NCI-H1436 (cell line): ENCODE measurements at places on chromosomes 4 and X.

GRCh38 chr4:129455482-129455881 lies 359.5 kb downstream of the C4orf33 start:
- peak; percentile 61 for DNase-seq

GRCh38 chr4:73904491-73904890 lies 35.3 kb downstream of the CXCL1 start:
- DNase-seq: no peak

DNA sequence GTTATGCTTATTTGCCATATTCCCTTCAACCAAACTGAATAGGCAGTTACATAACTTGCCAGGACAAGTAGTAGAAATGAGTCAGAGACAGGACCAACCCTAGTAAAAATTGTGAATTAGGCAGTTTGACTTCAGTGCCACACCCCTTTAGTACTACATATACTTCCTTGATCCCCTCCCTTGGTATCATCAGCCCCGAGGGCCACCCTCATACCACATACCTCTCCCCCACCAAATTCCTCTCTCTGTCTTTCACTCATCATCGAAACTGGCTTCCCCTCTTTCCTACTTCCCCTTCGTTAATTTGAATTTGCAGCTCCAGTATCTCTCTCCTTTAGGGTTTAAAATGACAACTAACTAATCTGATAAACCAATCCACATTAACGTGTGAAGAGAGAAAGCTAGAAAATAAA lies 7.9 kb upstream of the PTPN13 start:
- DNase-seq: no peak

DNA sequence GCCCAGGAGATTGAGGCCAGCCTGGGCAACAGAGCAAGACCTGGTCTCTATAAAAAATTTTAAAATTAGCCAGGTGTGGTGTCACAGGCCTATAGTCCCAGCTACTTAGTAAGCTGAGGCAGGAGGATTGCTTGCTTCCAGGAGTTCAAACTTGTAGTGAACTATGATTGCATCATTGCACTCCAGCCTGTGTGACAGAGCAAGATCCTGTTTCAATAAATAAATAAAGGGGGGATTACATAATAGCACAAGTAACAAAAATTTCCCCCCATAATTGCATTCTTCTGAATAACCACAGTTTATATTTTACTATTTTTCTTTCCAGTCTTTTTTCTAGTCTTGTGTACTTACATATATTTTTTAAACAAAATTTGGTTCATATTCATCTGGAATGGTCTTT lies 135.6 kb downstream of the CHIC2 start:
- no peak for DNase-seq

GRCh38 chrX:23656091-23656490 lies 11.2 kb upstream of the PRDX4 start:
- DNase-seq: no peak

GRCh38 chrX:12771445-12772069 lies 19.7 kb upstream of the PRPS2 start:
- no peak for DNase-seq

DNA sequence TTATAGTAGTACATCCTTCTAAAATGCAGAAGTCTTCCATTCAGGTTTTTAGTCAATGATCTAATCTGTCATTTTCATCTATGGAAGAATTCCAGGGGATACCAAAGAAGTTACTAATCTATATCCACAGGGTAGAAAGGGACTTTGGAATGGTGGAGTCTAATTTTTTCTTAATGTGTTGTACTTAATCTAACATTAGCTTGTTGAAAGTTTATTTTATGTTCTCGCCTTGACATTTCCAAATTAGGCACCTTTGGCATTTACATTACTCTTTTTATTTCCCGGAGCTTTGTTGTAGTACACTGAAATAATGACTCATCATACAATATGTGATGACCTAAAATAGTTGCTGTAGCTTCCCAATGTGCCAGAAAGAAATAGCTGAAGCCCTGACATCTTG lies 91.5 kb downstream of the HTR2C start:
- DNase-seq: no peak

DNA sequence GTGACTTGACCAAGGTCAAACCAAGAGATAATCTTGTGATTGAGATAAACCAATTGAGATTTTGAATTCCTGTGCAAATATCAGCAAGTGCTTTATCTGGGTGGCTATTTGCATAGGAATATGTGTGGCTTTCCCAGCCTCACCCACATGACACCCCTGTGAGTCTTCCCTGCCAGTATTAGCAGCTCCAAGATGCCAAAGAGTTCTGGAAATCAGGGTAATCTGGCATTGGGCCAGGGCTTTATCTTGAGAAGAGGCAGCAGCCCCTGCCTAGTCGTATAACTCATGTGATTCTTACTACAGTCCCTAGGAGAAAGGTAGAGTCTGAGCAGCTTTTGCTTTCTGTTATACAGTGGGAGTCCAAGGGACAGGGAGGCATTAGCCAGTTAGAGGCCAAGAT lies 87.7 kb downstream of the RLIM start:
- no peak for DNase-seq

DNA sequence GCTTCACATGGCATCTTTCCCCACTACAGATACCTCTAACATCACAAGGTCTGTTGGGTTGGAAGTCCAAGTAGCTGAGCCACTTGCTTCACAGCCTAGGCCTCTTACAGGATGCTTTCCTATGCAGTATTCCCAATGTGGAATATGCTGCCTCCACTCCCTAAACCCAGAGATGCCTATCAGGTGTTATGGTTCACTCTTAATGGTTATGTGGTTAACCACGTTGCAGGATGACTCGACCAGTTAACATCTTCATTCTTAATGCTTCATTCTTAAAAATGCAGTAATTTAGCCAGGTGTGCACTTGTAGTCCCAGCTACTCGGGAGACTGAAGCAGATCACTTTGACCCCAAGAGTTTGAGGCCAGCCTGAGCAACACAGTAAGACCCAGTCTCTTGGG lies 24.2 kb downstream of the HAUS3 start:
- DNase-seq: no peak

- DNase-seq: no peak
Observed at GRCh38 chr4:45215976-45216542, 489.7 kb upstream of the GNPDA2 start.

DNA sequence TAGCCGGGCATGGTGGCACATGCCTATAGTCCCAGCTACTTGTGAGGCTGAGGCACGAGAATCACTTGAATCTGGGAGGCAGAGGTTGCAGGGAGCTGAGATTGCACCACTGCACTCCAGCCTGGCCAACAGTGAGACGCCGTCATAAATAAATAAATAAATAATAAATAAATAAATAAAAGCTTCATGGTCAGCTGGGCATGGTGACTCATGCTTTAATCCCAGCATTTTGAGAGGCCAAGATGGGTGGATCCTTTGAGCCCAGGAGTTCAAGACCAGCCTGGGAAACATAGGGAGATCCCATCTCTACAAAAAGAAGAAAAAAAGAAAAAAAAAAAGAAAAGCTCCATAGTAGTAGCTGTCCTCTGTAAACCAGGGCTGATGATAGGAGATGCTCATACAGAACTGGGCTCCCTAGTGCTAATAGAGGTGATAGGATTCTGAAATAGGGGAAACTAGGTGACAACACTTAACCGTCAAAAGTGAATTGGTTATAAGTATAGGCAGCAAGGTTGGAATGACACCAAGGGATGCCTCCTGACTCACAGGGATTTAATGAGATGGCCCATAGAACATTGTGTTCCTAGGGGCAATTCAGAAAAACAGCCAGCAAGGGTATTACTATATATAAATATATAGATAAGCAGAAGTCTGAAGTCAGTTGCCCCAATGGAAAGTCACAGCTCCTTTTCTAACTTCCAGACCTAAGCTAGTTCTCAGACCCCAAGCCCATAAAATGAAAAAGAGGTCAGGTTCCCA lies 41.8 kb upstream of the ARHGEF6 start:
- DNase-seq: no peak

DNA sequence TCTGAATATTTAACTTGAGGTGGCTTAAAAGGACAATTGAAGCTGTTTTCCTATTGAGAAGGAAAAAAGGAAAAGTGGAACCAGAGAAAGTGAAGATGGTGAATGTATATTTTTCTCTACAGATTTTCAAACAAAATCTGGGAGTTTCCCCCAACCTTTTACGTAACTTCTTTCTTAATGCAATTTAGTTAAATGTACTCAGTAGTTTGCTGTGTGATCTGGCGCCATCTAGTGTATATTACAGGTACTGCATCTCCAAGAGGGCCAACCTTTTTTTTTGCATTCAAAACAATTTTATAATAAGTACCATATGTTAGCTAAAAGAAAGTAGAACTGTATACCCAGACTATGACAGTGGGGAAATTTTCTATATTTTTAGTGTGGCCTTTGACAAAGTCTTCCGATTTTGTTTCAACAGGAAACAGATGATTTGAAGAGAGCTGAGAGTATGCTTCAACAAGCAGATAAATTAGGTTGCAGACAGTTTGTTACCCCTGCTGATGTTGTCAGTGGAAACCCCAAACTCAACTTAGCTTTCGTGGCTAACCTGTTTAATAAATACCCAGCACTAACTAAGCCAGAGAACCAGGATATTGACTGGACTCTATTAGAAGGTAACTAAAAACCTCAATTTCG lies 82.0 kb downstream of the PLS3 start:
- peak; percentile 24 for DNase-seq

GRCh38 chrX:86981326-86981879 lies 536.2 kb upstream of the KLHL4 start:
- no peak for DNase-seq

GRCh38 chrX:112889400-112889799 lies 48.8 kb upstream of the AMOT start:
- no peak for DNase-seq

- no peak for DNase-seq
Observed at GRCh38 chr4:76494871-76495590, 60.0 kb downstream of the SHROOM3 start.

DNA sequence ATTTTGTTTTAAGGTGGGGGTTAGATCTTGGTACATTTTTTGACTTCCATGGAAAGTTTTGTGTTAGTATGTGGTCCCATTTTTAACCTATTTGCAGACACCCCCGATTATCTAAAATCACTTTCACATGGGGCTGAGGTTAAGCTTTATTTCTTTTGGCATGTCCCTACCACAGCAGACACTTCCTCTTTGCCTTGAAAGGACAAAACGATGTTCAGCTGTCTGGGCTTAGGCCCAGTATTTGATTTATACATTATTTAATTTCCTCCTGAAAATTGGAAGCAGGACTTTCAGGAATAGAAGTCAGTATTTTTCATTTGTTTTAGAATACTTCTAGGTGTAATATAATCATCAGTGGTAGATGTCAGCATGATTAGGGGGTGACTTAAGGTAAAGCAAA lies 112.4 kb upstream of the SPRY1 start:
- no peak for DNase-seq

DNA sequence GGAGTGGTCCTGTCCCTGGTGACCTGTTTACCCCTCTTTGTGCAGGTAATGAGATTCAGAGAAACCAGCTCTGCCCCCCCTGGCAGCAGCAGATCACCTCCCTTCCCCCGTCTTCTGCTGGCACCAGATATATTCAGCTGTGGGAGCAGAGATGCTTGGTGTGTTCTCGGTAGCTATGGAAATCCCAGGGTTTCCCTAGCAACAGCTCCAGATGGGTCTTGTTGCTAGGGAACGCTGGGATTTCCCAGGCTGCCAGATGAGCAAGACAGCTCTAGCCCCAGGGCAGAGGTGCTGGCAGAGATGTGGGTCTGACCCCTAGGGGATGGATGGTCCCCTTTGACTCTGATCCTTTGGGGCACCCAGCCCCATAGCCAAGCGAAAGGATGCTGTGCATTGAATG lies 20.2 kb downstream of the CETN2 start:
- DNase-seq: no peak

GRCh38 chr4:77695774-77696173 lies 90.2 kb downstream of the CXCL13 start:
- DNase-seq: no peak

DNA sequence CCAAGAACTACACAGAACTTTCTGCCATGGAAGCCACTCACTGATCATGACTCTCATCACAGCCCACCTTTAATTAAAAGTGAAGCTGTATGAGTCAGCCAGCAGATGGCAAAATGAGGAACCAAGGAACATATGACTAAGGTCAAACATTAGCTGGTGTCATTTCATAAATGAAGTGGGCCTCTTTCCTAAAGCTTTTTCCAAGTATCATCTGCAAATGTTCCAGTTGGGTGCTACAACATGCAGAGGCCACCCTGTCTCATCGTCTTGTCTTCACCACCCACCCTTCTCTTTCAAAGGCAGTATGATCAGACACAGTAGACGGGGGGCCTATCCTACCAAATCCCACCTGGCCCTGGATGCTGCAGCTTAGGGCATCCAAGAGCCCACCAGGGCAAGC lies 9.2 kb upstream of the EOLA1 start:
- no peak for DNase-seq

DNA sequence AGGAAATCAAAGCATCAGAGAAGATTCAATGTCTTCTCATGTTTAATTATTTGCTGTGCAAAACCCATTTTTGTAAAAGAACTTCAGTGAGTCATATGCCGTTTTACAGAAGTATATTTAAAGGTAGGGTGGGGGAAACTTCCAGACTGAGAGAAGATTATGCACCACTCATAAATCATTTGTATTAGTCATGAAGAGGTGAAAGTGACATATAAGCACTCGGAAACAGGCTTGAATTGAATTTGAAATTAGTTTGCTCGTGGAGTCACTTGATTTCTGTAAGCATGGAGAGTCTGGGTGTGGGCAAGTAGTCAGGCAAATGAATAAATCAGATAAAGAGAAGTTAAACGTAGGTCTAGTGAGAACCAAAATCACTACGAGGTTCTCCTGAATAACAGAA lies 335.1 kb downstream of the ANK2 start:
- no peak for DNase-seq

- DNase-seq: no peak
Observed at GRCh38 chrX:16778545-16778944, 7.7 kb upstream of the TXLNG start.

DNA sequence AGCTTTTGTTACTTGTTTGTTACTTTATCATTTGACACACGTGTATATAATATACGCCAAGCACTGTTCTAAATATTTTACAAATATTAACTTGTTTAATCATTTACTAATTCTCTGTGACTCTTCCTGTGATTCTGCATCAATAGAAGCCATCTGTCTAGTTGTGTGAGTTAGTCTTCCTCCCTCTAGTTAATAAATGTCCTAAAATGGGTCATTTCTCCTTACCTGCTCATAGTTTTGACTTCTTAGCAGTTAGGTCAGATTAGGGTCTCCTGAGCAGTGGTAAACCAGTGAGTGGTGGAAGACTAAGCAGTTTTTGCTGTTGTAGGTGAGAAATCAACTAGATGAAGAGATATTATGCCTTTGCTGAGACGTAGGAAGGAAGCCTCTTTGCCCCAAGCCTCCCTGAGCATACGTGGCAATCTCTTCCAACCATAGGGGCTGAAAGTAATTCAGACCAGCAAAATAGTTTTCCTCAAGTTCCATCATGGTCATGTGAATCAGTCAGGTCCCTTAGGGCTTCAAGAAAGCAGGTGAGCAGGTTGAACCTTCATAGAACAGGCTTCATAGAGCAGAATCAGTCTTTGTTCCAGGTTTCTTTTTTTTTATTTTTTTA lies 38.7 kb upstream of the THOC2 start:
- DNase-seq: no peak

- no peak for DNase-seq
Observed at GRCh38 chr4:159158985-159159384, 56.1 kb downstream of the RAPGEF2 start.
